GM04504 (cell line): ENCODE measurements at places on chromosomes 6 and 20.

DNA sequence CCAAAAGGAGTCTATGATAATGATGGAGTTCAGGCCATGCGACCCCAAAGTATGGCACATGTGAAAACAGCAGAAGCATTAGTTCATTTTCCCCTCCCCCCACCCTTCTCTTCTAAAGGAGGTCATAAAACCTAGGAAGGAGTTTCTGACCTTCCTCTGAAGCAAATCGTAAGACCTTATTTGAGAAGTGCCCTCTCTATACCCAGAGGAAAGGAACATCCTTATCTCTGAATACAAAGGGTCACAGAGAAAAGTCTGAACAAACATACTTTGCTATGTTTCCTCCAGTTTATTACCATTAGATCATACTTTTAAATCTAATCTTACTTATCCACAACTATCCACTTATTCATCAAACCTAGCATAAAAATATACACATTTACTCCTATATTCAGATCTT lies 48.6 kb downstream of the SLX4IP start:
- DNase-seq, result no peak

DNA sequence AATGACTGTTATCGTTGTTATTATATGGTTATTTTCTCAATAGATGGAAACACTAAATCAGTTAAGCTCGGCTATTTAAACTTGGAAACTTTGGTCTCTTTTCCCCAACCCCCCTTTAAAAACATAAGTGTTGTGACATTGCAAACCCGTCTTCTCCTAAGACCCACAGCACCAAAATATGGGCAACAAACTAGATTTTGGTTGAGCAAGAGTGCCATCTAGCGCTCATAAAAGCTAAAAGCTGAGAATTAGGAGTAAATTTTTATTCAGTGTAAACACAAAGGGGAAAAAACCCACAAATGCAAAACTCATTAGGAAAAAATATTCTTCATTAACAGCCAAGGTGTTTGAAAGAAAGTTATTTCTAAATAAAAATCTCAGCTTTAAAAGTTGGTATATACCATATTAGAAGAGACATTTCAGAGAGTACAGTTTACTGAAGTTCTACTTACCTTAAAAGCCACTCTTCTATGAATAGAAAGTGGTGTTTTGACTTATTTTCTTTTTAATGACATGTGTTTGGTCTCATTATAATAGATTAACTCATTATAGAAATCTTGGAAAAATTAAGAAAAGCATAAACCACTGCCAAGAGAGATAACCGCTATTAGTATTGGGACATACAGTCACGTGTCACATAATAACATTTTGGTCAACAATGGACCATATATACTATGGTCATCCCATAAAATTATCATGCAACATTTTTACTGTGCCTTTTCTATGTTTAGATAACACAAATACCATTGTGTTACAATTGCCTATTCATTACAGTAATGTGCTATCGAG lies 21.1 kb downstream of the SESN1 start:
- no peak for DNase-seq

DNA sequence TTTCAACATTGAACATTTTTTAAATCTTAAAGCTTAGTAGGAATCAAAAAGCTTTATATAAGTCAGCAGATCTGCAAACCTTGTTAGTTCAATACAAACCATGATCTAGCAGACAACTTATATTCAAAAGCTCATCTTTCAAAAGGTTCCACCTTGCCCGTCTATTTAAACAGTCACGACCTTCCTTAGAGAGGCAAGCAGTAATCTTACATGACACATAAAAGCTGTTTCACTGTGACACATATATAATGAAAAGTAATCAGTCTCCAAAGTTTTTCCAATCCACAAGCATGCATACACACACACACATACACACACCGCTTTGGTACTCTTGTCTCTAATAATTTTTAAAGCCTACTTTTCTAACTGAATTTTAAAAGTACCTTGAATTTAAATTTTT lies 12.9 kb downstream of the SOD2 start:
- DNase-seq, result no peak

DNA sequence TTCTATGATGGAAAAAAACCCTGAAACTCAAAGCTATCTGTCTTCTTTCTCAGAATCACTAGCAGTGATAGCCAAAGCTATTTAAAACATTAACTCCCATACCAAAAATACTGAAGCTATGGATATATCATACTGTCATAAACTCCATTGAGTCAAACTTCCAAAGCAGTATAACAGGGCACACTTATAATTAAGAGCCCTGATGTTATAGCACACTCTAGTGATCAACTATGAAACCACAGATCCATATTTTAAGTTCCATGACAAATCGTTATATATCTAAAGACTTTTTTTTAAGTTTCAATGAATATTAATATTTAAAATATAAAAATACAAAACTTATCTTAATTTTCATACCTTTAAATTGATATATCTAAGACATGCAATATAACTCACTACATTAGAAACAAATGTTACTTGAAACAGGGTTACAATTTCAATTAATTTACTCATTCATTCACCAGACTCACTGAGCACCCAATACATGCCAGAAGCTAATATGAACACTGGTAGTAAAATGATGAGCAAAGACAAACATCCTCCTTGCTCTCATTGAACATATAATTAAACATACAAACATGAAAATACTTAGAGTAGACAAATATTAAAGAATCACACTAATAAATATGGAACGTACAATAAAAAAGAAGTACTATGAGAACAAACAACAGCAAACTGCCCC lies 69.3 kb downstream of the IBTK start:
- peak; percentile 23 for DNase-seq

- DNase-seq, result no peak
Measured at GRCh38 chr6:18444111-18444510, 57.0 kb downstream of the RNF144B start.

GRCh38 chr6:10368861-10369260 lies 46.0 kb downstream of the TFAP2A start:
- DNase-seq, result no peak

GRCh38 chr6:89952105-89952671 lies 57.9 kb downstream of the GJA10 start:
- DNase-seq, result no peak

DNA sequence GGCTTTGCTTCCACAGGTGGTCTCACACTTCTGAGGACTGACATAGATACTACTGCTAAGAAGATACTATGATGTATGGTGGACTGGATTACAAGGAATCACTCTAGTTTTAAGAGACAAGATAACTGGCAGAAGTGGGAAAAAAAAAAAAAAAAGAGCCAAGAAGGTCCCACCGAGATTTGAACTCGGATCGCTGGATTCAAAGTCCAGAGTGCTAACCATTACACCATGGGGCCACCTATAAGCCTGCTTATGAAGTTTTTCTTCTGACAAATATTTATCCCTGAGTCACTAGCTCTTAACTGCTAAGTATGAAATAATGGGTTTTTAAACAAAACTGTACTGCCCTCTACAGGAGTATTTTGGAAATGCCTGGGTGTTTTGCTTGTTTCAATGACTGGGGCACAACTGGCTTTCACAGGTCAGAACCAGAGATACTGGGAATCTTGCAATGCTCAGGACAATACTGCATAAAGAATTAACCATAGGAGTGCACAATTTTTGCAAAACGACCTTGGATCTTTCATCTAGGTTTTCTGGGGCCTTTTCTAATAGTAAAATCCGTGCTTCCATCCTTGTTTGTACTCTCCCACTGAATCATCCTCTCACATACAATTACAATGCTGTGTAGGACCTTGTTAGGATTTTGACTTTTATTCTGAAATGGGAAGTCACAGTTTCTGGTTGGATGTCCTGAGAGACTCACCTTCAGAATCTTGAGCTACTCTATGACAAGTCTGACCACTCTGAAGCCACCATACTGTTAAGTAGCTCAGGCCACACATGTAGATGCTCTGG lies 116.3 kb downstream of the OR2B2 start:
- DNase-seq, result peak; percentile 84

GRCh38 chr20:37081717-37082289 lies 14.0 kb downstream of the RBL1 start:
- DNase-seq, result no peak

DNA sequence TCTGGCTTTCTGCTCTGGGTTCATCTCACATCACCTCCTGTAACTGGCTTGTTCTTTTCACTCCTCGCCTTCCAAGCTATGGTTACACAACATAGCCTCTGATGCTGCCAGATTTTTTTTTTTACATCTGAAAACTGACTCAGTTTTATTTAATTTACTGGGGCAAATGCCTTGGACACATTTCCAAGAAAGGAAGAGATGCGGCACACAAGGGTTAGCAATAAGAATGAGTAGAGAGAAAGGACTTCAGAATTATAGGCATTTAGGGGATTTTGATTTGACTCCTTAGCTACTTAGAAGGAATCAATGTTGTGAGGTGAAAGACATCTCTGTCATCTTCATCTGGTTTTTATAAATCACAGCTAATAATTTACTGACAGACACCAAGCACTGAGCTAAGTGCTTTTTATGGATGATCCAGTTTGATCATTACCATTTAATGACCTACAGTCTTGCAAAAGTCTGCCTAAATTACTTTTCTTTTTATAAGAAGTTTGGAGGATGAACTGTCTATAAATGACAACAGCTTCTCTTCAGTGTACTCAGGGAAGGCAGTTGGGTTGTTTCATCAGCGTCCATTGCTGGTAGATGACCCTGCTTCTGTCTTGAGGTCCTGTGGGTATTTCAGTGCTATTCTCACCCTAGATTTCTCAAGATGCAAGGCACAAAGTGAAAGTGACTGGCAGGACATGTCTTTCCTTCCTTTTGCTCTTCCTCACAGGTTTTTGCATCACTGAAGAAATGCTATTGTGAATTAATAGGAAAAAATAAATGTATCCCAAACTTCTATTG lies 31.1 kb downstream of the LAMA4 start:
- DNase-seq, result peak; percentile 96

- DNase-seq, result no peak
Measured at GRCh38 chr6:48619771-48620170, 508.8 kb upstream of the PTCHD4 start.

DNA sequence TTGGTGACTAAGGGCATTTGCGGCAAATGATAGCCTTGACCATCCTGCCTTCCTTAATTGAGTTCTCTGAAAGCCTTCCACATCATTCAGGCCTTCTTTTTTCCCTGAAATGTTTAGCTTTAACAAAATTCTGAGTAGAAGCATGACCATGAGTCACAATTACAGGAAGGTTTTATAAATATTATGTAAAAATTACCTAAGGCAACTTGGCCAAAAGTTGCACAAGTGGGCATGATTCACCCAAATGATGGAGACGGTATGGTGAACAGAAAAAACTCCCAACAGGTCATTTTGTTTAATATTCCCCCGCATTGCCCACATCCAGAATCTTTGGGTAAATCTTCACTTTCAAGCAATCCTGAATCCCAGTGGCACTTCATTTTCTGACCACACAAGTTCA lies 37.0 kb downstream of the MC3R start:
- DNase-seq, result no peak

GRCh38 chr20:8807480-8808201 lies 261.2 kb upstream of the PLCB4 start:
- no peak for DNase-seq

DNA sequence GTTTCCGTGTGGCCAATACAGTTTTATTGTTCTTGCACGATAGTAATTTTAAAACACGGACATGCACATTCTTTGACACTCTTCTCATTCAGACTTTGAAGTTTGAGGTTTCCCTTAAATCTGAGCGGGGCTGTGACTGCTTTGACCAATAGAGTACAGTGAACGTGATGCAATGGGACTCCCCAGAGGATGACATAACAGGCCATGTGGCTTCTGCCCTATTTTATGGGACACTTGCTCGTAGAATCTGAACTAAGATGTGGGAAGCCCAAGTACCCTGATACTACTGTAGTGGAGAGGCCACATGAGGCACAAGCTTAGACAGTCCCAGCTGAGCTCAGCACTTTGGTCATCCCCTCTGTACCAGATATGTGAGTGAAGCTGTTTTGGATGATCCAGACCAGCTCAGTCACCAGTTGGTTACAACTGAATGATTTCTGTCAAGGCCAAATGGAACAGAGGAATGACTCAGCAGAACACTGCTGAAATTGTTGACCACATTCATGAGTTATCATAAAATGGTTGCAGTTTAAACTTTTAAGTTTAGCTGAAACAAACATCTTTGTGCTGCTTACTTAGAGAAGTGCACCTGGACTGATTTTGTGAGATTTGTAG lies 279.4 kb downstream of the RFPL4B start:
- no peak for DNase-seq

DNA sequence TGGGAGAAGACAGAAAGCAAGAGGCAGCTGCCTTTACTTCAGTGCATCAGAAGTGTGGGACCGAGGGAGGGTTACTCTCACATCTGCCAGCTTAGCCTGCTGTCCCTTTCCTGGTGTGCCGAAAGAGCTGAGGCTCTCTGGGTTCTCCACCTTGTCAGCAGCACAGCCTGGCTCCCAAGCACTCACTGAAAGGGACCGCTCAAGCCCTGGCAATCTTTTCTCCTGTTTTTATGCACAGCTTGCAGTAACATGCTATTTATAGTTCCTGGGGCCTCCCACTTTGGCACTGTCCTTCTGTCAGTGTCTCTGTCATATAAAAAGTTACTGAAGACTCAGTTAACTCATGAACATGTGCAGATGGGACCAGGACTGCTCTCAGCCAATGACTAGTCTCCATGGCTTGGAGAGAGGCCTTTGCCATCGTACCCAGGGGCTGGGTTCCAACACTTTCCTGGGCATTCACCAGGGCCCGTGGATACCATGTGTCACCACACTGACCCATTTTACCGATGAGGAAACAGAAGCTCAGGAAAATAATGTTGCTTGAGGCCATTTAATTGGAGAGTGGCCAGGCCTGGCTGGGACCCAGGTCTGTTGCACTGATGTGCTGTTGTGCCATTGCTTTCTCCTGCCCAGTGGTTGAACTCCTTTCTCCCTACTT lies 46.2 kb downstream of the PANK2 start:
- DNase-seq, result peak; percentile 64

GRCh38 chr6:36514554-36515456 lies 32.5 kb downstream of the STK38 start:
- DNase-seq, result no peak

DNA sequence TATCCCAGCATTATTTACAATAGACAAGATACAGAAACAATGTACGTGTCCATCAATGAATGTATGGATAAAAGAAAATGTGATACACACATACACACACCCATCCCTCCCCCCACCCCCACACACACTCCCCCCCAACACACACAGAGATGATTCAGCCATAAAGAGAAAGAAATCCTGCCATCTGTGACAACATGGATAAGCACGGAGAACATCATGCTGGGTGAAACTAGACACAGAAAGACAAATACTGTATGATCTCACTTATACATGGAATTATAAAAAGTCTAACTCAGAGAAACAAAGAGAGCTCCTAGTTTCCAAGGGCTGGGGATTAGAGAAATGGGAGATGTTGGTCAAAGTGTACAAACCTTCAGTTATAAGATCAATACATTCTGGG lies 104.8 kb upstream of the LY86 start:
- DNase-seq, result no peak
